ENCODE measurements at places on chromosomes 13 and 19. TPM values are rescaled to one million over a fixed set of nuclear protein-coding genes. Genes with fewer than 3 reads are reported as not detected.
A peak's percentile ranks its signal among the peaks of the same experiment; 100 is the strongest.

Gene FFAR2
- total RNA-seq = 0.54 TPM

Gene ZFR2
- total RNA-seq = under 0.01 TPM

Gene C3
- total RNA-seq = under 0.01 TPM

Gene IGFLR1
- 18.9 TPM for total RNA-seq

Gene PPAN
- 81.1 TPM for total RNA-seq

Gene PRODH2
- not detected for total RNA-seq

Gene FPR1
- 7.3 TPM for total RNA-seq

Gene PSG2
- total RNA-seq = not detected

Gene ZNF580
- 13.7 TPM for total RNA-seq

Gene KLK3
- total RNA-seq = under 0.01 TPM

Gene TPTE2
- not detected for total RNA-seq

GRCh38 chr13:63864171-63864902 is 2448.7 kb upstream of the PCDH20 start:
- no peak for DNase-seq

- DNase-seq = no peak
Measured at GRCh38 chr19:383922-384798, 24.8 kb downstream of the C2CD4C start.

DNA sequence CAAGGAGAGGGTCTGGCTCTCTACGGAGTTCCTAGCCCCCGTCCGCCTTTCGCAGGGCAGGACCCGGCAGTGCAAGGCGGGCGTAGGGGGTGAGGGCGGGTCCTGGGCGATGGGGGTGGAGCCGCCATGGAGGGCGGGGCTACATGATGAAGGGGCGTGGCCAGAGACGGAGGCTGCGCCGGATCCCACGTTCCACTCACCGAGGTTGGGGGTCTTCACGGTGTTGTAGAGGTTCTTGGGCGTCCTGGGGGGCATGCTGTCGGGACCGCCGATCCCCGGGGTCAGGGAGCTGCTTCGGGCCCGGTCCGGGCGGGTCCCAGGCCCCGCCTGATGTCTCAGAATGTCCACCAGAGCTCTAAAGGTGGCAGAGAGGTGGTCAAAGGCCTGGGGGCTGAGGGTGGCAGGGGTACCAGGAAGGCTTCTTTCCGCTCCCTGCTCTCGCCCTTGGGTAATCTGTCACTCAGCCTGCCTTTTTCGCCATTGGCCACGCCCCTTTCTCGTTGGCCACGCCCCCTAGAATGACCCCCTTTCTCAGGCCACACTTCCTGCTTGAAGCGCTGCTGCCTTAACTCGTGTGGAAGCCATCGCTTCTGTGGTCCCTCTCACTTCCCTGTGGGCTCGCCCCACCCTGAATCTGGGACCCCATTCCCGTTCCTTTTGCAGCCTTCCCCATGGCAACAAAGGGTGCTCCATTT is 2.5 kb downstream of the SHISA7 start:
- no peak for DNase-seq

GRCh38 chr13:113762538-113762937 is 3.5 kb downstream of the TMEM255B start:
- no peak for DNase-seq

- DNase-seq = no peak
Measured at GRCh38 chr13:114100446-114101357, 31.7 kb downstream of the RASA3 start.

DNA sequence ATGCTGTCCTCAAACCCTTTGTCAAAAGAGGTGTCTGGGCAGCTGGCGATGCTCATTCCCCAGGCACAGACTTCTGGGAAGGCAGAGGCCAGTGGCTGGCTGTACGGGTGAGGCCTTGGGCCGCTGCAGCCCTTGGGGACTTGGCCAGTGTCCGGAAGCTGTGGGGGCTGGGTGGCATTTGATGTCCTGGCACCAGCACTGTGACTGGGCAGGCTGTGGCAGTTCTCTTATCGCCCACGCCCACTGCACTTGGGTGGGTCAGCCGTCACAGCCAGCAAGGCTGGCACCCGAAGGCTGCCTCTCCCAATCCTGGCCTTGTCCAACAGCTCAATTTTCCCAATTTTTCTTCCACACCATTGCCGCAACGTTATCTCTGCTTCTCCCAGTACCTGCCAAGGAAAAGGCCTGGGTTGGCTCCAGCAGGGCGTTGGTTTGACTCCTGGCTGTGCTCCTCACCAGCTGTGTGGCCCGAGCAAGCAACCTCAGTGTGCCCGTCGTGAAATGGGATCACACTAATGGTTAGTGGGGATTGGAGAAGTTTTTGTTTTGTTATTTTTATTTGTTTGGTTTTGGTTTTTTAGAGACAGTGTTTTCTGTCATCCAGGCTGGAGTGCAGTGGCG is 12.7 kb upstream of the SLC44A2 start:
- no peak for DNase-seq

DNA sequence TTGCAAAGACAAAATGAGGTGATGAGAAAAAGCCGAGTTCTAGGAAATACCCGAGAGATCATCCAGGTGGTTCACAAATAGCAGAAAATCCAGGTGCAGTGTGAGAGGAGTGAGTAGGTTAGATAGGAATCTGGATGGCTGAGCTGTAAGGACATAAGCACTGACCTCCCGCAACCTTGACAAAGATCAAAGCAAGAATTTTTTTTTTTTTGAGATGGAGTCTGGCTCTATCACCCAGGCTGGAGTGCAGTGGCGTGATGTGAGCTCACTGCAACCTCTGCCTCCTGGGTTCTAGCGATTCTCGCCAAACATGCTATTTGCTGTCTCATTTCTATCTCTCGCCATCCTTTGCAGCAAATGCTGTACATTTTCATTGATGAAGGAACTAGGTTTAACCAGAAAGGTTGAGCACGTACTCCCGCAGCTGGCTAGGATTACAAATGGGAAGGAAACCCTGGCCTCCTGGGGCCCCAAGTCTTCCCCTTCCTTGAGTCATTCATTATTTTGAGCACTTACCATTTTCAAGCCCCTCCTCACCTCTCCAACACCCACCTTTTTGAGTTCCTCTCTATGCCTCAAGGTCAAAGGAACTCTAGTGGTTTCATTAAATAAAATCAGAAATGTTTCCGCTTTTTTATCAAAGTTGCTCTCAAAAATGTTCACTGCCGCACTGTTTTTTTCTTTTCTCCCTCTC is 38.8 kb downstream of the NLRP12 start:
- peak; percentile 31 for DNase-seq

GRCh38 chr19:15449620-15450527 is at the start of gene WIZ:
Gene WIZ, minus strand, starts transcription at chr19:15449956. Its CDS starts 1,649 bp downstream, at chr19:15448307.
- DNase-seq = peak; percentile 85

GRCh38 chr13:110116072-110116487 is 190.9 kb downstream of the COL4A1 start:
- DNase-seq = no peak

DNA sequence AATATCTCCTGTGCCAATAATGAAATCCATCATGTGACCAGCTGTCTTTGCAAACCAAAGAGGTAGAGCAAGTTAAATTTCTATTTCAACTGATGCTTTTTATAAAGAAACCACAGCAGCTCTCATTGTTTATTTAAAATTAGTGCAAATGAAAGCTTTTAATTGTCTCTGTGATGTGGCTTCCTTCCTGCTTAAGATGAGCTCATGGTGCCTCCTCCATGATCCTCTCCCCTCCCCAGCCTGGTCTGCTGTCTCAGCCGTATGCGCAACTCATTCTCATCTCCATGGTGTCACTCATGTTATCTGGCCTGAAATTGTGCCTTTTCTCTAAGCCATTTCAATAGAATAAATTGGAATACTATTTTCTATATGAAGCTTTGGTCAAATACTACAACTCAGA is 270.6 kb downstream of the FGF14 start:
- DNase-seq = no peak

DNA sequence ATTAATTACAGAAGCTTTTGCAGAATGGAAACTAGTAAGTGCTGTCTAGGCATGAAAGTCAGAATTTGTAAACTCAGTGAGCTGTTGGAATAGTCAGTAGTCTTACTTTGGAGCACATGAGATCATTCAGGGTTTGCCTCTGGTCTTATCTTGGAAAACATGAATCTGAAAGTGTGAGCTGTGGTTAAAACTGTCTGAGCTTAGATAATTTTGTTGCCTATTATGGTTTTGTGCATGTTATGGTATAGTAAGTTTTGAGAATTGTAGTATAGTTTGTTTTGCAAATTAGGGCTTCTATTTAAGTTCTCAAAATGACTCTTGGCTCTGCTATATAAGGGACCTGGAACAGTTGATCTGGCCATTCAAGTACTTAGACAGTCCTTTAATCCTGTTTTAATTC is 53.7 kb upstream of the TRPC4 start:
- no peak for DNase-seq

DNA sequence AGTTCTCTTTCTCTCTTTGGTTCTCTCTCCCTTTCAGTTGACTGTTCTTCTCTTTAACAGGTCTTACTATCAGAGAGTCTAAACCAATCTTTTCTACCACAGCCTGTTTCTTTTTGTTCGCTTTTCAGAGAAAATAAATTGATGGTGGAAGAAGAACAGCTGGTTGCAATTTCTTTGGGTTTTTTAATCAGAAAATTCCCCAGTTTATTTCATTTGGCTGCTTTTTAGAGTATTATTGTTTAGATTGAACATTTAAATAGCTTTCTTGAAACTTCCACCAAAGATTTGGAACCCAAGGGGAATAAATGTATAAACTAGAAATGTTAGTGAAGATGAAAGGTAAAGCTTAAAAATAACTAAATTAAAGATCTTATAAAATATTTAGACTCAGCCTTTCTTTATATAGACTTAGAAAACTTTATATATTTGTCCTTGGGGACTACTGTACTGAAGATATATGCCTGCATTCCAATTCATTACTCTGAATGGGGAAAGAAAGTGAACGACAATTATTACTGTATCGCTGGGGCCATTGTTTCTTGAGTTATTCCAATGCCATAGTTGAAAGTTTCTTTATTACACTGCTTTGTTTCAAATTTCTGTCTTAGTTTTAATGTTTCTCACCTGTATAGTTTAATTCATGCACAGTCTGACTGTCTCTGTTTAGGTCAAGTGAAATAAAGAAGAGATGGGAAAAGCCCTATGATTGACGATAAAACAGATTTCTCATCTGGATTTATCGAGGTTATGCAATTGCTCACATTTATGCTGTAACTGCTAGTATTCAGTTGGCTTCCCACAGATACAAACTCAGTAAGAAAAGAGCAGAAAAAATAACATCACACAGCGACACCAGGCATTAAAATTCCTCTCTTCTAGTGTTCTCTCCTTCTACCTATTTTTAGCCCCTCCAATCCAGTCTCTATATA is 169.4 kb upstream of the CSNK1A1L start:
- DNase-seq = no peak

- peak; percentile 20 for DNase-seq
Measured at GRCh38 chr13:102903659-102904407, 58.0 kb downstream of the ERCC5 start.

DNA sequence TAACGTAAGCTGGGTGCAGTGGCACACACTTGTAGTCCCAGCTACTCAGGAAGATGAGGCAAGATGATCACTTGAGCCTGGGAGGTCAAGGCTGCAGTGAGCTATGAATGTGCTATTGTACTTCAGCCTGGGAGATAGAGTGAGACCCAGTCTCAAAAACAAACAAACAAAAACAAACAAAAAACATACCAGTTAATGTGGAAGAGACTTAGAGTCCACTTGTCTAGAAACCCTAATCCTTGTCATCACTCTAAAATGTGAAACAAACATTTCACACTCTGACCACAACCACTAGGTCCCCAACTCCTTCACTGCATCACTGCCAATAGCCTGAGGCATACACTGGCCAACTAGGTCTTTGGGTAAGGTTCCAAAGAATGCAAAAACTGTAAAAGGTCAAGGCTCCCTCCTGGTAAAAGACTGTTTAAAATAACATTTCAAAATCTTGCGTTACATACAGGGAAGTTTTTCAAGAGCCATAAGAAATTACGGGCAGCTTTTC is 28.6 kb upstream of the CYP2B6 start:
- DNase-seq = no peak

DNA sequence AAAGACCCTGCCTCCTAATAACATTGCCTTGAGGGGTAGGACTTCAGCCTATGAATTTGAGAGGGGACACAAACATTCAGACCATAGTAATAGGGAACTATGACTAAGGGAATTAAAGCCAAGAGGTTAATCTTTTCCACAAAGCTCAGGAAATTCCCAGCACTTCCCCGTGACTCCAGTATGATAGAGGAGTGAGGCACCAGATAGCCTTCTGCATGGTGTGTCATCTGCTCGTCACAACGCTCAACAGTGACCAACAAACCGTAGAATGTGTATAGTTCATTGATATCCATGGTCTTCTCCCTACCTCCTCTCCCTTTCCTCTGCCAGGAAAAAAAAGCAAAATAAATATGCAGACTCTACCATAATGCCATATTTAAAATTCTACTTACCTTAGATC is 64.4 kb downstream of the B3GLCT start:
- no peak for DNase-seq

DNA sequence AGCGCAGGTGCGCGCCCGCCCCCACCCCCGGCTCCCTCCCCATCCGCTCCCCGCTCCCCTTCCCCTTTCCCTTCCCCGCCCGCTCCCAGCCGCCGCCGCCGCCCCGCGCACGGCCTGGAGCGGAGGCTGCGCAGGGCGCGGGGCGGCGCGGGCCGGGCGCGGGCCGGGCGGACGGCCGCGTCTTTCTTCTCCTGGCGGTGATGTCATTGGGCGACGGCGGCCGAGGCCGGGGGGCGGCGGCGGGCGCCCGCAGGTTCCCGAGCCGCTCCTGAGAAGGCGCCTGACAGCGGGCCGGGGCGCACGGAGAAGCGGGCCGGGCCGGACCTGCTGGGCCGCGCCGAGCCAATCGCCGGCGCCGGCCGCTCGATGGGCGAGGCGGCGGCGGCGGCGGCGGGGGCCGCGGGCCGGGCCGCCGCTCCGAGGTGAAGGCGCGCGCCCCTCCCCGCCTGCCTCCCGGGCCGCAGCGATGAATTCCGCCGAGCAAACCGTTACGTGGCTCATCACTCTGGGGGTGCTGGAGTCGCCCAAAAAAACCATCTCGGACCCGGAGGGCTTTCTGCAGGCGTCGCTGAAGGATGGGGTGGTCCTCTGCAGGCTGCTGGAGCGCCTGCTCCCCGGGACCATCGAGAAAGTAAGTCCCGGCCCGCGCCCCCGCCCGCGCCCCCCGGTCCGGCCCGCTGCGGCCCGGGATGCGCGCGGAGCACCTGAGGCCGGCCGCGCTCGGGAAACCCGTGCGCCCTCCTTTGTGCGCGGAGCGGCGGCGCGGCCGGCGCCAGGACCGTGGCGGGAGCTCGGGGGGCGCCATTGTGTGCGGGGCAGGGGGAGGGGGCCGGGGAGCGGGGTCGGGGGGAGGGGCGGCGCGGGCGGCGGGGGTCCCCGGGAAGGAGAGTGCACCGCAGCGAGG is at the start of gene ARHGEF7:
ARHGEF7 (plus strand) TSS at position 250 of the 904 bp plus-strand sequence; CDS start at position 467, 217 bp downstream.
- DNase-seq = peak; percentile 23

Measured in hematopoietic multipotent progenitor cell (in vitro differentiated cells).